Foreskin fibroblast (primary cell): ENCODE measurements at places on chromosomes 7 and 10.
A peak's percentile ranks its signal among the peaks of the same experiment; 100 is the strongest.

DNA sequence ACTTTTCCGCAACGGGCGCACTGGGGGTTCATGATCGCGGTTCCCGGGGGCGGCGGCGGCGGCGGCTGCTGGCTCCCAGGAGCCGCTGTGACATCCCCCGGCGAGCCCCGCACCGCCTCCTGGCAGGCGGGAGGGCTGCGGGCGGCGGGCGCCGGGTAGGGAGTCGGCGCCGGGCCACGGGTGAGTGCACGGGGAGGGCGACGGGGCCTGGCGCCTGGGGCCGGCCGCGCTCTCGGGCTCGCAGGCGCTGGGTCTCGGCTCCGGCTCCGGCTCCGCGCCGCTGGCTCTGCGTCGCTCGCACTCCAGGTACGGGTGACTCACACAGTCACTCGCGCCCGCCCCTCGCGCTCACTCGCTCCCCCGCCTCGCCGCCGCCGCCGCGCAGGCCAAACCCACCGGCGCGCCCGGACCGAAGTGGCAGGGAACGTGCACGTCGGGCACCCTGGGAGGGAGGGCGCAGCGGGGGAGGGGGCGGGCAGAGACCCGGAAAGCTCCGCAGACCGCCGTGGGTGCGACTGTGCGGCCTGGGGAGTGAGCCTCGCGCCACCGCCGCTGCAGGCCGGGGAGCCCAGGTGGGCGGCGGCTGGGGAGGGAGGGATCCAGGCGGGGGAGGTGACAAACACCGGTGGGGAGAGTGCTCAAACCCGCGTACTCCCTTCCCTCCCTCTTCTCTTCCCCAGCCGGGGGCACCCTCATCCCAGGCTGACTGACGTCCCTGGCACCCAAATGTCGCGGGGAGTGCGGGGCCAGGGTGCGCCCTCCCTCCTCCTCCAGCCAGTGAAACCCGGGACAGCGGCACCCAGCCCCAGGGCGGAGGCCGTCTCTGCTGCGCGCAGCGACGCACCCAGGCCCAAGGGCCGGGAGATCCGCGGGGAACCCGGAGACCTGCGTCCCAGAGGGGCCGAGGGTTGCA is 276.9 kb upstream of the NEBL start:
- no peak for DNase-seq

DNA sequence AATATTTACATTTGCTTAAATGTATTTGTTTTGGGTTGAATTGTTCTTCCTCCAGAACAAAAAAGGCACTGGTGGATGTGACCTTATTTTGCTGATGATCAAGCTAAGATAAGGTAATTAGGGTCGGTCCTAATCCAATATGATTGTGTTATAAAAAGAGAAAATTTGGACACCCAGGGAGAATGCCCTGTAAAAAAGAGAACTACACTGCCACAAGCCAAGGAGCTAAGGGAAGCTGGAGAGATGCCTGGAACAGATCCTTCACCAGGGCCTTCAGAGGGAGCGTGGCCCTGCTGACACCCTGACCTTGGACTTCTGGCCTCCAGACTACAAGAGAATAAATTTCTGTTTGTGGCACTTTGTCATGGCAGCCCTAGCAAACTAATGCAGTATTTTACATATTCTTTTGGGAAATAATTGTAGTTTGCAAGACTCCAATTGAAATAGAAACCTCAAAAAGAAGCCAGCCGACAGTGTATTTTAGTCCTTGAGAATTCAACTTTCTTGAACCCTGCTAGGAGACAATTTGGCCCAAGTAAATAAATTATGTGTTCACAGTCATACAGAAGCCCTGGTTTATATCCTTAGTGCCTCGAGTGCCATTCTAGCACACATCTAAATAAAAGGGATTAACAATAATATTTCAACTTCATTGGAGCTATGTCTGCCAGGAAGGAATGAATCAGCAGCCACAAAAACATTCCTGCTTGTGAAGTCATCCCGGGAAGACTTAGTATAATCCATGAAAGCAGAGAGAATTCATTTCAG is 164.6 kb downstream of the PKD1L1 start:
- peak; percentile 86 for DNase-seq

DNA sequence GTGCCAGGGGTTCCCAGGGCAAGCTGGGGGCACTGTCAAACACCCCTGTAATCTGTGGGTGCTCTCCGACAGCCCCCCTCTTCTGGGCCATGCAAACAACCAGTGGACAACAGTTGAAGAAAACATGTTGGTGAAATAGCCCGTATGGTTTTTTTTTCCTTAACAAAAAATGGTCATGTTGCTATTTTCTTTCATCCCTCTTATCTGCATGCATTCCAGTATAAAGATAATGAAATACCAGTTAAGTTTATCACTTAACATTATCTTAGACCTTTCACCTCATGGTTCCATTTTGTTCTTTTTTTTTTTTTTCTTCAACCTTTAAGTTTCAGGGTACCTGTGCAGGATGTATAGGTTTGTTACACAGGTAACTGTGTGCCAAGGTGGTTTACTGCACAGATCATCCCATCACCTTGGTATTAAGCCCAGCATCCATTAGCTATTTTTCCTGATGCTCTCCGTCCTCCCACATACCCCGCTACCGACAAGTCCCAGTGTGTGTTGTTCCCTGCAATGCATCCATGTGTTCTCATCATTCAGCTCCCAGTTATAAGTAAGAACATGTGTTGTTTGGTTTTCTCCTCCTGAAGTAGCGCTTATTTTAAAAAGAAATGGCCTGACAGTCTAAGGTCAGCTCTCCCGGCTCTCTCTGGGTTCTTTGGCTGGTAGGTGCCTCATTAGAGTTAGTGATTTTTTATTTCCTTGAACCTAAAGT is 110.1 kb downstream of the NRP1 start:
- DNase-seq, result no peak

DNA sequence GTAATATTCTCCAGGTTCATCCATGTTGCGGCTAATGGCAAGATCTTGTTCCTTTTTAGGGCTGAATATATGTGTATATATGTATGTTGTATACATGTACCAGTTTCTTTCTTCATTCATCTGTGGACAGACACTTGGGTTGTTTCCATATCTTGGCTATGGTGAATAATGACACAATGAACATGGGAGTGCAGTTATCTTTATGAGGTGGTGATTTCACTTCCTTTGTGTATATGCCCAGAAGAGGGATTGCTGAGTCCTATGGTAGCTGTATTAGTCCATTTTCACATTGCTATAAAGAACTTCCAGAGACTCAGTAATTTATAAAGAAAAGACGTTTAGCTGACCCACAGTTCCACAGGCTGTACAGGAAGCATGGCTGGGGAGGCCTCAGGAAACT is 17.1 kb upstream of the TSPAN15 start:
- DNase-seq, result no peak

DNA sequence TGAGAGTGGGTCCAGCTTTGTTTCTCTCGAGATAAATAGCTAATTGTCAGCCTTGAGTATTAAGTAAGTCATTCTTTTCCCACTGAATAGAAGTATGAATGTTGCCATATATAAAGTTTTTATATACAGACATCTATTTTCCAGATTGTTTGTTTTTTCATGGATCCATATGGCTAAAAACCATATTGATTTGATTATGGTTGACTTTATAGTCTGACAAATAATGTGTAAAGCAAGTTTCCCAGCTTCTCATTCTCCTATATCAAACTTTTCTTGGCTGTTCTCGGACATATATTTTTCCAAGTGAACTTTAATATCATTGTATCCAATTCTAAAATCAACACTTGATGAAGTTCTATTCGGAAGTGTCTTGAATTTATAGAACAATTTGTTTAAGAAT is 352.4 kb upstream of the MEOX2 start:
- DNase-seq, result no peak

GRCh38 chr10:103184615-103185014 is 8.5 kb downstream of the NT5C2 start:
- DNase-seq, result no peak
